NB4 (cell line): ENCODE measurements at places on chromosomes 12 and 14.

GRCh38 chr12:27915021-27915420 is 57.5 kb downstream of the PTHLH start:
- no peak for DNase-seq

GRCh38 chr12:66279123-66279712 is 23.1 kb upstream of the HELB start:
- peak; percentile 64 for DNase-seq

DNA sequence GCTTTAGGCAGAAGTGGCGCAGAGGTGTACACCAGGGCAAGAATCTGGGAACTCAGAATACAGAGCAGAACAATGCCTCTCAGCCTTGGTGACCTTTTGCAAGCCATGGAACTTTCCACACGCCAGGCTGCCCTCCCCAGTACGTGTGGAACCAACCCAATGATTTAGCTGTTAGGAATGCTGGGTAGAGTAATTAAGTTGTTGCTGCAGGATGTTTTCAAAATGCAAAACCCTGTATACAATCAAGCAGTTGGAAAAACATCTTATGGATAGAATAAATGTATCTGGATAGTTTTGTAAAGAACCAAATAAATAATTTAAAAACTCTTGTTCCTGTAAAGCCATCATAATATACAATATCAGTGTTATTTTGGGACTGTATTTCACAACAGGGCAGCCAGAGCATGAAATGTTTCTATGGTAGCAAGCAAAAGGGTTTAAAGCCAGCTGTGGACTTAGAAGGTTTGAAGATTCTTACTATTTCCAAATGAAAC is 19.4 kb downstream of the PPP1R36 start:
- DNase-seq, result no peak

DNA sequence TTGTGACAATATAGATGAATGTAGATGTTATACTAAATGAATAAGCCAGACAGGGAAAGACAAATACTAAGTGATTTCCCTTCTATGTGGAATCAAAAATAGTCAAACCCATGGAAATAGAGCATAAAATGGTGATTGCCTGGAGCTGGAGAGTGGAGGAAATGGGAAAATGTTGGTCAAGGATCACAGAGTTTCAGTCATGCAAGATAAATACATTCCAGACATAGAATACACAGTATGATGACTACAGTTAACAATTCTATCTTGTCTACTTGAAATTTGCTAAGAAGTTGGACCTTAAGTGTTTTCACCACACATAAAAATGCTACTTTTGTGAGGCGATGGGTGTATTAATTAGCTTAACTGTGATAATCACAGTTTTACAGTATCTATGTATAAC is 1182.7 kb downstream of the AACS start:
- no peak for DNase-seq

- no peak for DNase-seq
Measured at GRCh38 chr14:101010835-101011234, 107.3 kb upstream of the RTL1 start.

DNA sequence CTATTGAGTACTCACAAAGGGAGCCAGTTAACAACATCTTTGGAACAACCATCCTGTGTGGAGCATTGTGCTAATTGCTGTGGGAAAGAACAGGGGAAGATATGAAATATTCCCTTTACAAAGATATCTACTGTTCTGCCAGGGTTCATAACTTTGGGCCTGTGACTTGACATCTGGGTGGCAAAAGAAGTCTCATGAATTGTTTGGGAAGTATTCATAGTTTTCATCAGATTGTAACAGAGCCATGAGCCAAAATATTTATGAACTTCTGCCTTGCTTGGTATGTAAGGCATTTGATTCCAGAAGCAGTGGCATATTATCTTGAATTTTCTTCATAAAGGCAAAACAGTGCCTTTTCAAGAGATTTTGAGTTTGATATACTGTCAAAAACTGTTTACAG is 816.2 kb downstream of the DIO2 start:
- DNase-seq, result no peak

DNA sequence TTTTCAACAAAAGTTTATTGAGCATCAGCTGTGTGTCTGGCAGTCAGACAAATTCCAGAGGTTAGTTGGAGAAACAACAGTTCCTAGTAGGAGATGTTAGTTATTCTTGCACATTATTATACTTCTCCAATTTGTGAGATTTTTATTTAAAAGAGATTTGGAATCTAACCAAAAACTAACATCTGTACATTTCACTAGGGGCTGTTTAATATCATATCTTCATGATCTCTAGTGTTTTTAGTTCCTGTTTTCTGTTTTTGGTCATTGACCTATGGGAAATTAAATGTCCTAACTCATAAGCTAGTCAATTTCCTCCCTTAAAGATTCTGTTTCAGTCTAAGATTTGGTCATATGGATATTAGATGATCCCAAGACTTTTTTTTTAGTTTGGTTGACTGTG is 34.1 kb upstream of the KLHDC2 start:
- DNase-seq, result peak; percentile 7
